Thoracic aorta (tissue), 2 donors: ENCODE measurements at places on chromosomes 5 and 9. TPM values are rescaled to one million over a fixed set of nuclear protein-coding genes. Genes with fewer than 3 reads are reported as not detected.

Gene GPR21
- total RNA-seq, result 6.4 TPM

Gene FANCG
- total RNA-seq, result 2.2 TPM

DNA sequence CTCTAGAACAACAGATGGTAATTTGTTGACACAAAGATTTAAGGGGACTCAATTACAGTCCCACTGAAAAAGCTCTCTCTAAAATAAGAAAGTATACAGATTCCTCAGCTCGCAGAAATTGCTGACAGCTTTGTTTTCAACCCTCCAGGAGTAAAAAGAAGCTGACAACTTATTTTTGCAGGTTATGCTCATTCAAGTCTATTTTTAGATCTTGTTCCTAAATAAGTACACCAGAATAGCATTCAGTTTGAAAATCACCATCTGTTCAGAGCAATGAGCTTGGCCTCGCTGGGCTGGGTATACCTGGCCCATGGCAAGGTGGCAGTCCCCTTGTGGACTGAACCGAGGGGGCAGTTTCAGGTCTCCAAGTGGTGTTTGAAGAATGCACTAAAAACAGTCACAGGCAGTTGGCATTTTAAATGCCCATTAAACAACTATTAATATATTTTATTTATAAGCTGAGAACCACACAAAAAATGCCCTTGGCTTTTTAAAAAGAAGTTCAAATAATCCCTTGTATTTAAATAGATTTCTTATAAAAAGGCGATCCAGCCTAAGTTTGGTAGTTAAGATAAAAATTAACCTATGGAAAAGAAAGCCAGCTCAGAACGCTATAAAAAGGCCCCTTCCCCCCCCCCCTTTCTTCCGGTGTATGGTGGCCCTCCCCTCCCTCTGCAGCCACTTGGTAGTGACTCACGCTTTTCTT lies 169.2 kb downstream of the AUH start:
- H3K27me3 ChIP-seq, result no peaks in the 10 kb centered on the region
- no peaks in the 10 kb centered on the region for H3K36me3 ChIP-seq

- no peak overlapping the region for H3K4me3 ChIP-seq
- no peaks in the 10 kb centered on the region for H3K27me3 ChIP-seq
- DNase-seq, result no peak
Observed at GRCh38 chr5:73387149-73387591, 61.4 kb downstream of the FOXD1 start.

GRCh38 chr9:85900504-85901201 lies 40.3 kb upstream of the NAA35 start:
- no peak overlapping the region for H3K27ac ChIP-seq
- DNase-seq, result no peak
- H3K4me3 ChIP-seq, result no peak overlapping the region
- H3K27me3 ChIP-seq, result no peaks in the 10 kb centered on the region

DNA sequence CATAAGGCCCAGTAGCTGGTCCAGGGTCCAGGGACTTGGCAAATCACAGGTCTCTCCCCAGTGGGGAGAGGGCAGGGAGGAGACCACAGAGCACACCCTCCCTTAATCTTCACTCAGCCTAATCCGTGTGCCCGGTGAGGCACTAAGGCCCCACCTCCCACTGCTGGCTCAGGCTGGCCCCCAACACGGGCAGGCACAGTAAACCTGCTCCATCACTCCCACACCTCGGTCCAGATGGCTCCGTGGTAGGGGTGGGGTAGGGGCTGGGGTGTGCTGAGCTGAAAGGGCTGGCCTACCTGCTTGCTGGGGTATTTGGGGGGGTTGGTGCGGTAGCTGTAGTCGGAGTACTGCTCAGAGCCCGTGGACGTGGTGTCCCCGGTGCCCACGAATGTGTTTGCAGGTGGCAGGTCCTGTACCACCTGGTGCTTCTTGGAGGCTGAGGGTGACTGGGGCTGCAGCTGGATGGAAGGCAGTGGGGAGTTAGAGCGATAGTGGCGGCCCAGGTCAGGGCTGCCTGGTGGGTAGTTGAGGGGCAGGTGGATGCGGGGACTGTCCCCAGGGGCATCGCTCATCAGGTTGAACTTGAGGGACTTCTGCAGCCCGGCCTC lies 15.2 kb downstream of the PCDH1 start:
- no peak overlapping the region for H3K4me3 ChIP-seq
- no peaks in the 10 kb centered on the region for H3K4me1 ChIP-seq
- no peaks in the 10 kb centered on the region for H3K36me3 ChIP-seq
- H3K27ac ChIP-seq, result no peak overlapping the region
- no peak for DNase-seq
- no peaks in the 10 kb centered on the region for H3K27me3 ChIP-seq

DNA sequence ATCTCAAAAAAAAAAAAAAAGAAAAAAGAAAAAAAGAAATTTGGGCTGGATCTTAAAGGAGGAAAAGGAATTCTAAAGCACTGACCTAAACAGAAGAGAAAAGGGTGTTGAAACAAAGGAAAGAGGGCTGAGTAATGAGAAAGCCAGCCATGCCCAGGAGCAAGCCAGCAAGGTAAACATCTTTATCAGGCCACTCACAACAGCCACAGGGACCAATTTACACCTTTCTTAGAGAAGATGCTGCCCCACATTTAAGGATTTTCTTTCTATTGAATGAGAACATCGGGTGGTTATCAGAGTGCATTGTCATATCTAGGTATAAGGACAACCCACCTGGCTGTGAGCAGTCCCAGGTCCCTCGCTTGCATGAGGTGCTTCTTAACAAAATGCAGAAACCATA lies 16.6 kb downstream of the LHFPL2 start:
- no peak for DNase-seq
- H3K36me3 ChIP-seq, result peaks cover 13% of the 10 kb centered on the region
- H3K4me1 ChIP-seq, result peaks cover 44% of the 10 kb centered on the region
- no peak overlapping the region for H3K4me3 ChIP-seq

DNA sequence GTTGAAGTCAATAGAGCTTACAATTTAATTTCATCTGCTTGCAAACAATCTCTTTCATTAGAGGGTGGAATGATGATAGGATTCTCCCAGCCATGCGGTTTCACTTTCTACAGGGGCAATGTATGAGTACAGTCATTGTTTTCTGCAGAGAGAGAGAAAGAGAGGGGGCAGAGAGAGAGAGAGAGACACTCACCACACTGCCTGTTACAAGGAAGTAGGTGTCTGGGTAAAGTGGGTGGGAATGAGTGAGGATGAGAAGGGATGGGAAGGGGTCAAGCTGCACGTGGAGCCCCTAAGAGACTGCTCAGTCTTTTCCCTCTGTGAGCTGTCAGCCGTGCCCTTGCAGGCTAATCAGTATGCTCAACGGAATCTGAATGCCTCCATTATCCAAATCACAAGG lies 454.3 kb downstream of the KDM4C start:
- DNase-seq, result no peak
- no peaks in the 10 kb centered on the region for H3K4me1 ChIP-seq
- no peak overlapping the region for H3K27ac ChIP-seq
- H3K4me3 ChIP-seq, result no peak overlapping the region
